NCI-H2171 treated with DMSO at 0.1 percent for 48 hours (cell line): ENCODE measurements at places on chromosomes 12 and 14.

- DNase-seq = no peak
Measured at GRCh38 chr12:114744285-114744684, 60.3 kb upstream of the TBX3 start.

- no peak for DNase-seq
Measured at GRCh38 chr12:111359914-111360276, 9.0 kb downstream of the PHETA1 start.

DNA sequence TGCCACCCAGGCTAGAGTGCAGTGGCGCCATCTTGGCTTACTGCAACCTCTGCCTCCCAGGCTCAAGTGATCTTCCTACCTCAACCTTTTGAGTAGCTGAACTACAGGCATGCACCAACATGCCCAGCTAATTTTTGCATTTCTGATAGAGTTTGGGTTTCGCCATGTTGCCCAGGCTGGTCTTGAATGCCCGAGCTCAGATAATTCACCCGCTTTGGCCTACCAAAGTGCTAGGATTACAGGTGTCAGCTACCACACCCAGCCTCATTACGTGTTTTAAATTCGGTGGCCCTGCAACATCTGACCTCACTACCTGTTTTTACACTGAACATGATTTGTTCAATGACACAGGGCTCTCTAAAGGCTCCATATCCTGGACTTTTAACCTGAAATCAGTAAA lies 22.9 kb upstream of the RDH16 start:
- DNase-seq = no peak

DNA sequence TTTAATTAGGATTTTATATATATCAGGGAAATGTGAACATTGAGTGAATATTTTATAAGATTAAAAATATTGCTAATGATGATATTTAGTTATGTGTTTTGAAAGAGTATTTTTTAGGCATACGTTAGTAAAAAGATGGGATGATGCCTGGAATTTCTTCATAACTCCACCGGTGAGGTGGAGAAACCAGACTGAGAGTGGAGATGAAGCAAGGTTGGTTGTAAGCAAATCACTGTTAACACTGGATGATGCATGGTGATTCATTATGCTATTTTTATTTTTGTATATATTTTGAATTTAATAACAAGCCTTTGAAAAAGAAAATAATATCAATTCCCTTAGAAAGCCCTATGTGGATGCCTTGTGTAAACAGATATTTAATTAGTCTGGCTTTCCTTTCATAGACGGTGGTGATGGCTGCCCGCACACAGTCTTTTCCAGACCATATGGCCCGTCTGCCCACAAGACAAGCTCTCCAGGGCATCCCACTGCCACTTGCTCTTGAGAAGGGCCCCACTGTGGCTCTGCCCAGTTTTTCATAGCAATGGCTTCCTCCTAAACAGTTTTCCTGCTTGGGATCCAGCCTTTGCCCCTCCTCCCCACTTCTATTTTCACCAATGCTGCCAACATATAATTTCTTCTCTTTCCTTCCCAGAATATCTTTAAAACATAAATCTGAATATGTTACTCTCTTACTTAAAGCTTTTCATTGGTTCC lies 95.4 kb downstream of the HELB start:
- DNase-seq = peak; percentile 71

GRCh38 chr12:52708010-52708409 lies 4.7 kb upstream of the KRT77 start:
- DNase-seq = no peak

GRCh38 chr12:28844718-28845117 lies 304.4 kb upstream of the FAR2 start:
- no peak for DNase-seq

DNA sequence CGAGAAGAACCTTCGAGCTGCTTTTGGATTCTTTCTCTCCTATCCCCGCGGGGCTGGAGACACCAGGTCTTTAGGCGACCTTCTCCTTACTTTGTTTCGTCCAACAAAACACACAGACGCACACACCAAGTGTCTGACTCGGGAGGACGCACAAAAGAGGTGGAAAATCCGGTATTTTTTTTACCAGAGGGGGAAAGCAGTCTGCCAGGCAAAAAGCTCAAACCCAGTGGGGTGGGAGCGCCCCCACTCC lies 2.1 kb downstream of the SIX4 start:
- DNase-seq = no peak
